SK-N-MC (cell line): ENCODE measurements at places on chromosomes 12 and 14.

DNA sequence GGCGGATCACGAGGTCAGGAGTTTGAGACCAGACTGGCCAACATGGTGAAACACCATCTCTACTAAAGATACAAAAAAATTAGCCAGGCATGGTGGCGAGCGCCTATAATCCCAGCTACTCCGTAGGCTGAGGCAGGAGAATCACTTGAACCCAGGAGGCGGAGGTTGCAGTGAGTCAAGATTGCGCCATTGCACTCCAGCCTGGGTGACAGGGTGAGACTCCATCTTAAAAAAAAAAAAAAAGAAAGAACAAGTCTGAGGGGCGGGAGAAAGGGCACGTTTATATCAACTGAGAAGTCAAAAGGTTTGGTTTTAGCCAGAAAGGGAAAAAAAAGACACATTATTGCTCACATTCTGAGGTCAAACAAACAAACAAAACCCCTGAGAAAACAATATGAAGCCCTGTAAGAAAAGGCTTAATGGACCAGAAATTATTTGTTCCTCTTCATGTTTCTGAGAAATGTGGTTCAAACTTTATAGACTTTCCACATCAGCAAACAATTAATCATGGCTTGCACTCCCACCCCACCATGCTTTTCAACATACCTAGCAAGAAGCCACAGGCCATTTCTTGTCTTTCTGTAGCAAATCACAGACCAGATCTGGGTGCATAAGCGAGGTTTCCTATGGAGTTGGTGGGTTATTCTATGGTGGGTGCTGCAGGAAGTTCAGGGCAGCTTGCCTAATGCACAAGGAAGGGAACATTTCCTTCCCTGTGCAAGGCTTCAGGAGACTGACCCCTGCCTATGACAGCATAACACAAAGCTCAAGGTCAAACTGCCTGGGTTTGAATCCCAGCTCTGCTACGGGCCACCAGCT lies 80.1 kb downstream of the SSPN start:
- DNase-seq = no peak

DNA sequence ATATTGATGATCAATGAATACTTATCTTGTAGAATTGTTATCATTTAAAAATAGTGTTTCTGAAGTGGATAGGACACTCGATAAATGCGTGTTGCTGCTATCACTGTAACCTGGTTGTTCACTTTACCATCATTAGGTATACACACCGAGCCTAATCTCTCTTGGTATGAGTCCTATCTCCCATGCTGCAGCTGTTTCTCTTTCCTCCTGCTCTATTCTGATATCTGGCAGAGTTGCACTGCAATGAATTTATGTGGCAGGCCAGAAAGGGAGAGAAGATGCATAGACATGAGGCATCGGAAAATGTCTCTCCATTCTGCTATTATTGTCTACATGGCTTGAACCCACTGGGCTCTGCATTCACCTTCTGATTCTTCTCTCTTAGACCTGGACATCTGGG lies 26.7 kb downstream of the KCNK10 start:
- DNase-seq = no peak

- no peak for DNase-seq
Measured at GRCh38 chr12:51913071-51914033, 6.0 kb downstream of the ACVRL1 start.

GRCh38 chr14:79730196-79730595 lies 481.1 kb downstream of the DIO2 start:
- DNase-seq = no peak

DNA sequence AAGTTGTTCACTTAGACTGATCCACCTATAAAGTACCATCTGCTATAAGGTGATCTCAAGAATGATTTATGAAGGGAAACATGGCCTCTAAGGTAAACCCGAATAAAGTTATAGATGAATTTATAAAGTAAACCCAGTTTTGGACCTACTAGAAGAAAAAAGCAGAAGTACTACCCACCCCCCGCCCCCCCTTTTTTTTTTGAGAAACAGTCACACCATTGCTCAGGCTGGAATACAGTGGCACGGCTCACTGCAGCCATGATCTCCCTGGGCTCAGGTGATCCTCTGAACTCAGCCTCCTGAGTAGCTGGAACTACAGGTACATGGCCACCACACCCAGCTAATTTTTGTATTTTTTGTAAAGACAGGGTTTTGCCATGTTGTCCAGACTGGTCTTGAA lies 3.9 kb downstream of the ENTPD5 start:
- DNase-seq = no peak

- DNase-seq = no peak
Measured at GRCh38 chr12:45205165-45205825, 10.6 kb upstream of the ANO6 start.

- no peak for DNase-seq
Measured at GRCh38 chr14:44316647-44317440, 190.2 kb downstream of the FSCB start.

DNA sequence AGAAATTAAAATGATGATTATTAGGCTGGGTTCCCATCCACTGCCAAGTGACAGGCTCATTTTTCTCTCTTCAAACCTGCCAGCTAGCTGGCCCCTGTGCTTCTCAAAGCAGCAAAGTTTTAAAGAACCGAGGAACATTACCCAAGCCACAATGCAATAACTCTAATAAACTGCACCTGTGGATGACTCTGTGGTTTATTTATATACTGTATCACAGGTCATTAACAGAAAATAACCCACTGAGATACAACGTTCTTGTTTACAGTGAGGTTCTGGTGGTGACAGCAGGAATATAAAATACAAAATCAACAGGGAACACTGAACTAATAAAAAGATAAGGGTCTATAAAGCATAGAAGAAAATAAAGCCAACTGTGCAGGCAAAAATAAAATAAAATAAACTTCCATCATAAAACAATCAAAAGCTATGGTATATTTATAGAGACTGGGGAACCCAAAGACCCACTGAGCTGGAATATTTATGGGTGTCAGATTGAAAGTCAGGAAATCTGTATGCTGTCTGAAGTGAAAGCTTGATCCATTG lies 472.9 kb downstream of the NOVA1 start:
- DNase-seq = no peak

GRCh38 chr14:49617852-49618519 lies 2.4 kb downstream of the RPL36AL start:
- DNase-seq = no peak

DNA sequence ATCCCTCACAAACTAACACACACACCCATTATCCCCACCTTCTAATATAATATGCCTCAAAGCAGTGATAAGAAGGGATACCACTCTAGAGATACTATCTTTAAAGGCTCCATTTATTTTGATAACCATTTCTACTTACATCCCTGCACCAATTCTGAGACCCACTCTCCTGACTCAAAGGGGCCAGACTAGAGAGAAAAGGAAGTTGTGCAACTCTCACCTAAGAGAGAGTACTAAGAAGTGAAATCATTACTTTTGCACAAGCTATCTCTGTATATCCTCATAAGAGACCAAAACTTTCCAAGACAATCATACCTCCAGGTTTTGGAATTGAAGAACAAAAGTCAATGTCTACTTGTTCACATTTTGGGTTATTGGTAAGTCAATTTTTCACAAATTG lies 45.4 kb upstream of the USP15 start:
- DNase-seq = no peak
